ENCODE measurements at places on chromosomes 12 and 14.

- DNase-seq, result no peak
Observed at GRCh38 chr14:33837943-33838683, 112.8 kb downstream of the EGLN3 start.

GRCh38 chr14:22545842-22546721 is 42.9 kb downstream of the DAD1 start:
- DNase-seq, result peak; percentile 67

GRCh38 chr14:61564618-61565091 is 130.7 kb upstream of the HIF1A start:
- peak; percentile 85 for DNase-seq

DNA sequence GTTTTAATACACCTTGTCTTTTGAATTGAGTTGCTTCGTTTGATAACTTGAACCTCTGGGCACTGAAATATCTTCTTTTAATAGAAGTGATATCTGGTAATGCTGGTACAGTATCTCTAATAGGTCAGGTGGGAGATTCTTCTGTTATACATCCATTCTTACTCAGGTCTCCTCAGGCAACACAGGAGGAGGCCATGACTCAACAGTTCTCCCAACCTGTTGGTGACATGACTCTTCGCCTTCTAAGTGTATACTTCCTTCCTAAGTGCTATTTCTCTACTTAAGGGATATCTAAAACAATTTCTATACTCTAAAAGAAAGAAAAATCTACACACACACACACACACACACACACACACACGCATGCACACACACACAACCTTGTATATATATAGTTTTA is 509.1 kb downstream of the PCNX1 start:
- no peak for DNase-seq

DNA sequence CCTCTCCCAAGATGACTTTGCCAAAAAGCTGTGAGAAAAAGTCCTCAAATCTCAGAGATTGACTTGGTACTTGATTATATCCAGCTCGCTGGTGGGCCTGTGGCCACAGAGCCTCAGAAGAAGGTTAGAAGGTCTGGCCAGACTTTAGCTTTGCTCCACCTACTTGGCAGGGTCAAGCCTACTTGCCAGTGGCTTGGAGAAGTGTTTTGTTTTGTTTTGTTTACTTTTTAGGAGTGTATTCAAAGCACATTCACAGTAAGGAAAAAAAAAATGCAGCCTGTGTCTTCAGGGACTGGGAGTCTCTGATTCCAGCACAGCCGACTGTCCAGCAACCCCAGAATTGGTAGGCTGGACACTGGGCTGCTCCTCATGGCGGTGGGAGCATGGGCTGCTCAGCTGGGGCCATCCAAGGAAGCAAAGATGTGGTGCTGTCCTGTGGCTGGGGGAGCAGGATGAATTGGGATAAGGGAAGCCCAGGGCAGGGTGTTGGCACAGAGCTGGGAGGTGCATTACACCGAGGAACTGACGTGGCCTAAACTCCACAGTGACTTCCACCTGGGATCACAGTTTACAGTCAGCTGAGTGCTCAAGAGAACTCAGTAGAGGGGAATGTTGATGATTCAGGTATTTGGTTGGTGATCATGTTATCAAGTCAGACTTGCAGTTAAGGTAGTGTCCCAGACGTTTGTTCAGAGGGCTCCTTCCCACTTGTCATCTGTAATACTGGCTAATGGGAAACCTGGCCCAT is 73.5 kb downstream of the PPP2R5C start:
- no peak for DNase-seq

DNA sequence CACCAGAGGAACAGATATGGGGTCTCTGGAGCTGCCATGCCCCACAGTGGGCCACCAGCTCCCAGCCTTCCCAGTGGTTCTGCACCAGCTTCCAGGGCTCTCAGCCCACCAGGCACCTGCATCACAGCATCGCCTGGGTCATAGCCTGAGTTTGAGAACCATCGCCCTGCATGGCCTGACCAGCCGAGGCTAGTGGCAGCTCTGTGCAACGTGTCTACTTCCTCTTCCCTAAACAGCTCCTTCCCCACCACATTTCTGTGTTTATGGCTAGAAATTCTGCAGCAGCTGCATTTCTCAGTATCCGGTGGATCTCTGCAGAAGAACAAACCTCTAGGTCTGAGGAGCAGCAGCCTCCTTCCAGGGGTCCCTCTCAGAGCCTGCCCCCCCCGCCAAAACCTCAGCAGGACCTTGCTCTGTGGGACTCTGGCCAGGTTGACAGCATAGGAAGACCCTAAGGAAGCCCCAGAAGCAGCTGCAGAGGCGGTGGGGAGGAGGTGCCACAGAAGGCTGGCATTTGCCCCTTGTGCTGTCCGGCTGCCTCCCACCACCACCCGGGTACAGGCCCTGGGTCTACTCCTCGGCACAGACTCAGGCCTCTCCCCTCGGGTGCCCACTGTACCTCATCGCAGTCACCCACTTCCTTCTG is 47.7 kb downstream of the PSMA6 start:
- DNase-seq, result no peak

DNA sequence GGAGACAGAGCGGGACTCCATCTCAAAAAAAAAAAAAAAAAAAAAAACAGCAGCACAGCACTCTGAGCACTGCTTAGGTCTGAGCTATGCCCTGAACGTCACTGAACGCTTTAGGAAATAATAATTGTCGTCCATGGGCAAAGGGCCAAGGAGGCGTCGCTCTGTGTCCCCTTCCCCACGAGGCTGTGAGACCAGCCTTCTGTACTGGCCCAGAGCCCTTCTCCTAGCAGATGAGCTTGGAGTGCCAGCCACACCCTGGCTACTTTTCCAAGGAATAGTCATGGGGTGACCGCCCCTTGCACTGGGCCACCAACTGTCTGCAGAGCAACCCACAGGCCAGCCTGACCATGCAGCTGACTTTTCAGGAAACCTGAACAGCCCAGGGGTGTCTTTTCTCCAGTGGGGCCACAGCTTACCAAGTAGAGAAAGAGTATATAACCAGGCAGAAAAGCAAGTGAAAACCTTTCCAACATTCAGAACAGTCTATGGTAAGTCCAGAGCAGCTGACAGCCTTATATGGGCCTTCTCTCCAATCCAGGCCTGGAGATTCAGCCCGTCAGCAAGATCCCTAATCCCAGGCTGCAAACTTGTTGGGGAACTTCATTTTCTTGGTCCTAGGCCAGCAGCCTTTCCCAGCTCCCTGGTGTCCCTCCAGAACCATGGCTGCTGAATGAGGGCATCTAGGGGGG is 28.5 kb downstream of the CD9 start:
- DNase-seq, result no peak

DNA sequence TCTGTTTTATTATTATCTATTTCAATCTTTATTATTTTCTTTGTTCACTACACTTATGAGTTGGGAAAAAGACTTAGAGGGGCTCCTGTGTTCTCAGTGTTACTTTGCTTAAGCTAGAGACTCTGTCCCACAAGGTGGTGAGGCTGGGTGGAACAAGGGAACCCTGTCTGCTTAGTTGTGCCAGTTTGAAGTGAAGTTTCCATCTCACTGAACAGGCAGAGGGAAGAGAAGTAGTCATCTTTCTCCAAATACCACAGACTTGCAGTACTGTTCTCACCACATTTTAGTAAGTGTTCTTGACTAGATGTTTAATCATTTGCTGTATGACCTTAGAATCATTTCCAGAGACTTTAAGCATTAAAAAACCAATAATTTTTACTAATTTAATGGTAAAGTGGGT is 195.7 kb upstream of the NEDD1 start:
- DNase-seq, result no peak

DNA sequence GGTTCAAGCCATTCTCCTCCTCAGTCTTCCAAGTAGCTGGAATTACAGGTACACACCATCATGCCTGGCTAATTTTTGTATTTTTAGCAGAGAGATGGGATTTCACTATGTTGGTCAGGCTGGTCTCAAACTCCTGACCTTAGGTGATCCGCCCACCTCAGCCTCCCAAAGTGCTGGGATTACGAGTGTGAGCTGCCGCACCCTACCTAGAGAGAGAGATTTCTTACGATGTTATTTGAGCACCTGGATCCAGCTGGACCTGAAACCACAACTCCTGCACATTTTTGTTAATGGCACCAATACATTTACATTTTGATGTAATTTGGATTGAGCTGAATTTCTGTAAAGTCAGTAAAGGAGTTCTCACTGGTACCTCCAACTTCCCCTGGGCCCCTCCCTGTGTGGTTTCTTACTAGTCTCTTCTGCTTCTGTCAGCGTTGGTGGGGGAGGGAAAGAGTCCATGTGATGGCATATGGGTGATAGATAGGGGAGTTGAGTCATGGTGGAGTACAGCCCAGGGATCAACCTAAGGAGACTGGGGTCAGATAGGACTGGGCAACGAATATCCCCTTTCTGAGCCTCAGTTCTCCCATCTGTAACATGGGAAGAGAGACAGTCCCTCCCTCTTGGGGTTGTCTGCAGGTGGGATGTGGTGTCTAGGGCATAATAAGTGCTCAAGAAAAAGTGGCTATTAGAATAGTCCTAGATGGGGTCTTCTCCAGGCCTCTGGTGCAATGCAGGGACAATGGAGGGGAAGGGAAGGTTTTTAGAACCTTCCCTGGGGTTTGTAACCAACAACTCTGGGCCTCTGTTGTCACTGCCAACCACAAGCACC is 83.3 kb upstream of the MED13L start:
- DNase-seq, result no peak

DNA sequence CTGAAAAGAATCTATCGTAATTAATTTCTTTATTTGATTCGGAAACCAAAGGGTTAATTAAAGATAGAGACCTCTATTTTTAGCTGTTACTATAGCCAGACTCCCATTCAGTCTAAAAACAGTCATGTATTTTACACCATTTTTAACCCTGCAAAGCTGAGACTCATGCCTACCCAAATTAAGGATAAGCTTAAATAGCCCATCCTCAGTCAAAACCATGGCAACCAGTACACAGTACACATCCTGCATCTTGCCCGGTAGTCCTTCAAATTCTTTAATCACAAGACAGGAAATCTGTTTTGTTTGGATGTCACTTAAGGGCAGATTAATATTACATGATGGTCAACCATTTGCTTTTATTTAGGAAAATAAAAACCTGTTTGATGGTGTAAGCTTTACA is 25.5 kb upstream of the KCNK10 start:
- no peak for DNase-seq

DNA sequence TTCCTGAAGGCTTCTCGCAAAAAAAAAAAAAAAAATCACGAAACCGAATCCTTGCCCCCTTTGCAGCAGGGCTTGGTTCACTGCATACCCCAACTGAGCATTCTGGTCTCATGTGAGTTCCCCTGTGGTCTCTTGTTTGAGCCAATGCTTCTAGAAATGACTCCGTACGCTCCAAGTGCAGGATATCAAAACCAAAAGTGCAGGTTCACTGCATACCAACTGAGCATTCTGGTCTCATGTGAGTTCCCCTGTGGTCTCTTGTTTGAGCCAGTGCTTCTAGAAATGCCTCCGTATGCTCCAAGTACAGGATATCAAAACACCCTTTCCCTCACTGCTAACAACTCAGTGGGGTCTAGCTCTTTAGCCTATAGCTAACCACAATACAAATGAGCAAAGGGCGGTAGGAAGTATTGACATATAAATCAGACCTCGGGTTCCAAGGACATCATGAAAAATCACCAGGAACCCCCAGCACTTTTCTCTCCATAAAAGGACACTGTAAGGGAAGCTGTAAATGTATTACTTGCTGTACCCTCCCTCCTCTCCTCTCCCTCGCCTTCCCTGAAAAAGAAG is 206.3 kb upstream of the NOS1 start:
- DNase-seq, result no peak

DNA sequence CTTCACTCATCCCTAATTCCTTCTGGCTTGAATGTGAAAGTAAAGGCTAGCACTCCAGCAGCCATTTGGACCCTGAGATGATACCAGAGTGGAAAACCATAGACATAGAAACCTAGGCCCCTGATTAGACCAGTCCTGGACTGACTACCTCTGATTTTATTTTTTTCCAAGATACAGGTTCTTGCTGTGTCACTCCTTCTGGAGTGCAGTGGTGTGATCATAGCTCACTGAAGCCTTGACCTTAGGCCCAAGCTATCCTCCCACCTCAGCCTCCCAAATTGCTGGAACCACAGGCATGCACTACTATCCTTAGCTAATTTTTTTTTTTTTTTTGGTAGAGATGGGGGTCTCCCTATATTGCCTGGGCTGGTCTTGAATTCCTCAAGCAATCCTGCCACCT is 74.4 kb upstream of the STAC3 start:
- no peak for DNase-seq

Measured in AG04450 (cell line).